MCF 10A (cell line): ENCODE measurements at places on chromosomes 11 and 22. TPM values are rescaled to one million over a fixed set of nuclear protein-coding genes. Genes with fewer than 3 reads are reported as not detected.

RASD2 gene
- not detected in 2 replicates for total RNA-seq

OR2D2 gene
- 0.37 and 0.56 TPM in 2 replicates for total RNA-seq

NRGN gene
- total RNA-seq: 1.4 TPM in 1 of 2 replicates, not detected in the other

TRIM34 gene
- total RNA-seq: 0.96 and 2.1 TPM in 2 replicates

LIF gene
- 9.5 and 19.3 TPM in 2 replicates for total RNA-seq

LMO2 gene
- 0.66 and 0.89 TPM in 2 replicates for total RNA-seq

GTSE1 gene
- total RNA-seq: 12.7 and 19.9 TPM in 2 replicates

OSBP2 gene
- 276 and 338 TPM in 2 replicates for total RNA-seq
